Mammary epithelial cell (primary cell): ENCODE measurements at places on chromosomes 2 and 18.
A peak's percentile ranks its signal among the peaks of the same experiment; 100 is the strongest.

DNA sequence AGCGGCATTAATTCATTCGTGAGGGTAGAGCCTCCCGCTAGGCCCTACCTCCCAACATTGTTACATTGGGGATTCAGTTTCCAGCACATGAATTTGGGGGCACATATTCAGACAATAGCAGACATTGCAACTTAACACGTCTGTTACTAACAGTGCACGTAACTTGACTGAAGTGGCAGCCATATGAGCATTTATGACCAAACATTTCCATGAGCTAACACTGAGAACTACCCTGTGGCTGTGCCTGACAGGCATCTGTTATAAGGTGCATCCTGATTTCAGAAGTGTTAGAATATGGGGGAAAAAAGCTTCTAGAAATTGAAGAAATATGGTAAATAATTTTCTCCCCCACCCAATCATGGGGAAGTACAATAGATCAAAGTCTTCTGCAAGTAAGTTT is 24.5 kb downstream of the MALT1 start:
- no peak for DNase-seq

- DNase-seq = peak; percentile 33
Measured at GRCh38 chr2:200104015-200104414, 148.6 kb downstream of the MAIP1 start.

GRCh38 chr2:70087702-70088597 is 673 bp downstream of the PCBP1 start:
- DNase-seq = peak; percentile 65

DNA sequence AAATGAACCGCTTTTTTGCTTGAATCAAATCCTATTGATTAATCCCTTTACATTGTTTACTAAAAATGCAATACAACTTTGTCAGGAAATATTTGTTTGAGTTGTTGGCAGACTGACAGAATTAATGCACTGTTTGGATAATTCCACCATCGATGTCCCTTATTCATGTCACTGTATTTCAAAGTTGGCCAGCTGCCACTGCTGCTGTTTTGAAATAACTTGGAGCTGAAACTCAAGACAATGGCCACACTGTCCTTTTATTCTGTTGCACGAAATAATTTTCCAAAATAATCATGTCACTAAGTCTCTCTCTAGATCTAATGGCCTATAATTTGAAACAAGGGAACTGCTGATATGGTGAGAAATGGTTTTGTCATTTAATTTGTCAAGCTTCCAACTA is 55.2 kb upstream of the PAX3 start:
- no peak for DNase-seq

DNA sequence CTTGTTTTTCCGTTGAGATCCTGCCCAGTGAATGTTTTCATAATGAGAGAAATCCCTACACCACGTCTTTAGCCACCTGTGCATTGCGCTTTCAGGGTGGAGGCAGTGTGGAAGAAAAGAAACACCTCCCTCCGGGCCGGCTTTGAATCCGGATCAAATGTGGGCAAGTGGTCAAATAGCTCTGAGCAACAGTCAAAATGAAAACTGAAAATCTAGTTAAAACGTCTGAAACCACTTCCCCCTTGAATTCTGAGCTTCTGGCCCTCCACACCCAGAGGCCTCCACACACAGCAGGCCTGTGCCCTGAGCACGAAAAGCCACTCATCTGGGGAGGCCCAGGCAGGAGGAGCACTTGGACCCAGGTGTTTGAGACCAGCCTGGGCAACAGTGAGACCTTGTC is 263.6 kb upstream of the SALL3 start:
- DNase-seq = no peak

- no peak for DNase-seq
Measured at GRCh38 chr18:35389095-35389618, 12.0 kb upstream of the ZNF396 start.

- DNase-seq = no peak
Measured at GRCh38 chr2:118309946-118310680, 221.8 kb downstream of the INSIG2 start.

GRCh38 chr18:23902396-23902795 is 112.2 kb upstream of the TTC39C start:
- no peak for DNase-seq

DNA sequence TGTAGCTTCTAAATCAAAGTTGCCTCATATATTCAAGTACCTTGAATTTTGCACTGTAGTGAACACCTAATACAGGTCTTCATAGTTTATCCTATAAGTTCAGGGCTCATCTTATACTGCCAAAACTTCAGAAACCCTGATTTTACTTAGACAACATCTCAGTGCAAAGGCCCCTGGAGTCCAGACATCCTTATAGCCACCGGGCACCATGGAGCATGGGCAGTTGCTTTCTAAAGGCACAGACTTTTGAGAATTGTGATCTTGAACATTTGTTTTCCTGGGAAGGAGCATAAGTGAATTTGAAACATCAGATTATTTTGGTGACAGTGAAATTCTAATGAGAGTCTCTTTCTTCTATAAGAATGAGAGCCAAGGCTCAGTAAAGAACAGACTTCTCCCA is 292.3 kb downstream of the CYRIA start:
- no peak for DNase-seq

- DNase-seq = no peak
Measured at GRCh38 chr18:80154293-80154692, 45.2 kb downstream of the ADNP2 start.

DNA sequence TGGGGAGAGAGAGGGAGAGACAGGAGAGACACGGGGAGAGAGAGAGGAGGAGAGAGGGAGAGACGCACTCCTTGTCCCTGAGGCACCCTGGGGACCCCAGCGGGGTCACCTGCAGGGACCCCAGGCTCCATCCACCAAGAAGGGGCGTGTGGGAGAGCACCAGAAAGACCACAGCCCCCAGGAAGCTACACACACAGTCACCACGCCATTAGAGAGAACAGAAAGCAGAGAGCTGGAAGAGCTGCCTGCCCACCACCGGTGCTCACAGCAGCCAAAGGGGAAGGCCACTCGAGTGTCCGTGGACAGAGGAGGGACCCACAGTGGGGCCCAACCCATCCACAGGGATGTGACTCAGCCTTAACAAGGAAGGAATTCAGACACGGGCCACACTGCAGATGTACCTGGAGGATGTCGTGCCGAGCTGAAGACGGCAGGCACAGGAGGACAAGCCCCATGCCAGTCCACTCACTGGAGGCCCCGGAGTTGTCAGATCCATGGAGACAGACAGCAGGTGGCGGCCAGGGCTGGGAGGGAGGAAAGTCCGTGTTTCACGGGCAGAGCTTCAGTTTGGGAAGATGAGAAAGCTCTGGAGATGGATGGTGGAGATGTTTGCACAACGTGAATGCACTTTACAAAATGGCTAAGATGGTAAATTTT is 11.5 kb upstream of the NFATC1 start:
- no peak for DNase-seq

DNA sequence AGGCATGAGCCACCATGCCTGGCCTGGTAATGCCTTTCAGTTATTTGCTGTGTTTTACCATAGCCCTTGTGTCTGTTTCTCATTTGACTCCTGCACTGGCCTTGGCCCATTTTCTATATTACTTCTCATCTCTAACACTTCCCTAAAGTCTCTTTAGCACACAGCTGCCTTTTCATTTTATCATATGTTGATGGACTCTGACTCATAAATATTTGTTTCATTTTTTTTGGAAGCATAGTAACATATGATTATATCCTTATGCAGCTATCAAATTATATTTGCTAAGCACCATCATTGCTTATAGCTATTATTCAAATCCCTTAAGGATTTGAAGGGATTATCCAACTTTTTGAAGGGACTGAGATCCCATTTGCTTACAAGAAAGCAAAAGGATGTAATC is 320.3 kb downstream of the GPD2 start:
- DNase-seq = no peak

- no peak for DNase-seq
Measured at GRCh38 chr2:237388036-237388435, 25.9 kb downstream of the COL6A3 start.

GRCh38 chr18:79405019-79405780 is 9.5 kb downstream of the NFATC1 start:
- no peak for DNase-seq

DNA sequence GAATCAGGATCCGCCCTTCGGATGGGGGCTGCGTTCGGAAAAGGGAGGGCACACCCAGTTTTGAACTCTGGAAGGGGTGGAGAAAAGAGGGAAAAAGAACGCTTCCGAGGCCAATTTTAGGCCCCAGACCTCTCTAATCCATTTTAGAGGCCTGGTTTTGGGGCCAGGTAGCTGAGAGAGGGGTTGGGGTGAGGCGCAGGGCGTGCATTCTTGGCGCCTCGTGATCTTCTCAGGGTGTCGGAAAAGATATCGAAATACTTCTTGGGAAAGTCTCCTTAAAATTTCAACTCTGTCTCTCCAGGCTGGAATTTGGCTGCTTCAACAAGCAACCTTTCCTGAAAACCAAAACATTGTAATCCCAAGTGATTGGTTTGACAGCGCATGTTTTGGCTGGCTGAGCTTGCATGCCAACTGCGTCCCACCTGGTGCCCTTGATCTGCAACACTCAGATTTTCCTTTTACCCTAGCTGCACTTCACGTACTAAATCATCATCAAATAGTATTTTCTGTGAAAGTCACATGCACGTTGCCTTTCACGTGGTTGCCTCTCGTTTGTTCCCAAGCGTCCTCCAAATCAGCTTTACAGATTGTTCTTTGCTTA is 864 bp upstream of the XPO1 start:
- DNase-seq = peak; percentile 41

GRCh38 chr2:142920571-142920970 is 43.1 kb downstream of the KYNU start:
- peak; percentile 34 for DNase-seq

- no peak for DNase-seq
Measured at GRCh38 chr2:15521641-15522181, 39.4 kb downstream of the NBAS start.

DNA sequence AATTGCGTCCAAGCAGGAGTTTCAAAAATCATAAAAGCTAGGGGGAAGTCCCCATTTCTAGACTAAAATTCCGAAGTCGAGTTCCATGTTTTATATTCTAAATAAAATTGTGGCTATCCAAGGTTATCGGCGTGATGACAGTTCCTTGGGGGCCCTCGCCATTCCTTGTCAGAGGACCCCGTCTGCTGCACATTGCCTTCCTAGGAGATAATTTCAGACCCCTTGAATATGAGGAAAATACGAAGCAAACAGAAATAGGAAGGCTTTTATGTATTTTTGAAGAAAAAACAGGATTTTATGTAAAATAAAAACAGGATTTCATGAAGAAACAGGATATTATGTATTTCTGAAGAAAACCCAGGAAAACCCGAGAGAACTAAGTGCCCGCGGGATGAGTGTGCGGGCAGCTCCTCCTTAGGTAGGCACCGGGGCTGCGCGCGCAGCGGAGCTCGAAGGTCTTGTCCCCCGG is 465 bp upstream of the PLEKHA3 start:
- DNase-seq = no peak
